ENCODE measurements at places on chromosomes 4 and X.

DNA sequence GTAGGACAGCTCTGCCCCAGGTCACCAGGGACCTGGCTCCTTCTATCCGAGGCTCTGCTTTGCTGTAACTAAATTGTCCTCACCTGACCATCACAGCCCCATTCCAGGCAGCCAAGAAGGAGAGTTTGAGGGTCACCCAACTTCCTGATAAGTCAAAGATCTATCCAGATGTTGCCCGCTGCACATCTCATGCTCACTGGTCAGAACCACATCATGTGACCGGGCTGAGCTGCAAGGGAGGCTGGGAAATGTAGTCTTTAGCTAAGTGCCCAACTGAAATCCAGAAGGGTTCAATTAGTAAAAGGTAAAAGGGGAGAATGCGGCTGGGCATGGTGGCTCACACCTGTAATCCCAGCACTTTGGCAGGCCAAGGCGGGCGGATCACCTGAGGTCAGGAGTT, 18.4 kb downstream of the HMX1 start:
- DNase-seq = no peak

DNA sequence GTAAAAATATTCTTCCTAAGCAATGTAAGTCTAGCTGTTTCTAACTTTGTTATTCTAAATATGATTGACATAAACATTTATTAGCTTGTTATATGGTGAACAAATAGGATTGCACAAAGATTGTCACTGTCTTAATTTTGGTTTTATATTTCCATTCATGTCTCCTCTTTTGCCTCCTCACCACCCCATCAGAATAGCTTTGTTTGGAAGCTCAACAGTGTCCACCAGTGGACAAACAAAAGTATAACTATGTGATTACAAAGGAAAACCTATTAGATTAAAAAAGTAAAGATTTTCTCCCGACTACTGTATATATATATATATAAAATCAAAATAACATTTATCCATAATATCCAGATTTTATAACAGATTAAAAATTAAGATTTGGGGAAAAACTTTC, 468.2 kb downstream of the ZIC3 start:
- no peak for DNase-seq

GRCh38 chr4:123517971-123518370, 121.4 kb downstream of the SPRY1 start:
- DNase-seq = no peak

- no peak for DNase-seq
Observed at GRCh38 chr4:147480891-147481576, at the start of gene EDNRA. Gene EDNRA (plus strand): TSS chr4:147481097. CDS start chr4:147485682, 4,585 bp downstream.

- DNase-seq = no peak
Observed at GRCh38 chr4:131052646-131053045, 1956.7 kb downstream of the C4orf33 start.

GRCh38 chr4:131046821-131047220, 1950.9 kb downstream of the C4orf33 start:
- DNase-seq = no peak

- DNase-seq = no peak
Observed at GRCh38 chr4:82868572-82868971, 22.4 kb downstream of the SEC31A start.

DNA sequence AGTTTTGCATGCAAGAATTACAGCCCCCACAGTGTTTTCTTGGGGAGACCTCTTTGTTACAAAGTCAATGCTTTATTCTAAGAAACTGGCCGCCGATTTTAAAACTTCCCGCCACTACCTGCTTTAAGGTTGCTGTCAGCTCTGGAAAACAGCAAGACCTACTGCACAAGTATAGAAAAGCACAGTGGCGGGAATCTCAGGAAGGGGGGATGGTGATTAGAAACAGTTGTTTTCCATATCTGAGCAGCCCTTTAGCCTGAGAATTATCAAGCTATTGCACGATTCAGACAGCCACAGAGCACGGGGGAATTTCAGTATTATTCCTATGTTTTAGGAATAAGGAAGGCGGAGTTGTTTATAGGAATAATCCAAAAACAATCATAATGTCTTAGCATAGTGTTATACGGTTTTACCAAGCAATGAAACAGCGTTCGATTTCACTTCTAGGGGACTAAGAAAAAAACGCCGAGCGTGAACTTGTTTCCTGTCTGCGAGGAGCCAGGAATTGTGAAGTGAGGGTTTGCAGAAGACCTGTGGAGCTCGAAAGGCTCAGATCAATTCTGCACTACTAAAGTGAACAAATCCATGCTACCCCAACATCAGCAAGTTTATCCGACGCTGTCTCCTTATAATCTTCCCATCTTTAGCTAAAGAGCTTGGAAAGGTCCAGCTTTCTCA, 81.3 kb downstream of the HMGN5 start:
- no peak for DNase-seq

- DNase-seq = no peak
Observed at GRCh38 chrX:97389761-97390192, 506.1 kb downstream of the RPA4 start.

DNA sequence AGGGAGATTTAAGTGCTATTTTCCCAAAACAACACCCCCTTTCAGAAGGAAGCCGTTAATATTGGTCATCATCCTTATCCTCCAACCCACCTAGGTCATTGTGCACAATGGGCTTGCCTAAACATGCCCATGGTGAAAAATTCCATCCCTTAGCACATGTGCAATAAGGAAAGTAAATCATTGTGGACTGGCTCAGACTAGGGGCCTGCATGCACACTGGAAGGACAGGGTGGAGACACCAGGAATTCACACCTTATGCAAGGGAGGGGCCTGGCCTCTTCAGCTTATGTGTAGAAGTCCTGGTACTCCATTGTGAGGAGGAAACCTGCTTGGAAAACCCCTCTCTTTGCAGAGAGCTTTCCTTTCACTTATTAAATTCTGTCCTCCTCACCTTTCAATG, 311.4 kb upstream of the NDST4 start:
- no peak for DNase-seq

DNA sequence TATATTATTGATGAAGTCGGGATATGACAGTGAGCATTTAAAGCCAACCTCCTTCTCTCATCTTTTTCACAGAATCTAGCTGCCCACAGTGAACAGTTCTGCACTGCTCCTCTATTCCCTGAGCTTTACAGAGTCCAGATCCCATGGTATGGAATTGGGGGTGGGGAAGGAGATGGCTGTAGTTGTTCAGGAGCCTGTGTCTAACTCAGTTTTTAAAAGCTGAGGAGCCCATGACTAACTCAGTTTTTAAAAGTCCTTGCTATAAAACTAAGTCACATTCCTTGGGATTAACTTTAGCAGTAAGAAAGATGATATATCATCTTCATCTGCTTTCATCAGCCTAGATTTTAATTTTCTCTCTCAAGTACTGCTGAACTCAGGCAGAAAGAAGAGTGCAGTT, 96.4 kb upstream of the STIM2 start:
- no peak for DNase-seq

DNA sequence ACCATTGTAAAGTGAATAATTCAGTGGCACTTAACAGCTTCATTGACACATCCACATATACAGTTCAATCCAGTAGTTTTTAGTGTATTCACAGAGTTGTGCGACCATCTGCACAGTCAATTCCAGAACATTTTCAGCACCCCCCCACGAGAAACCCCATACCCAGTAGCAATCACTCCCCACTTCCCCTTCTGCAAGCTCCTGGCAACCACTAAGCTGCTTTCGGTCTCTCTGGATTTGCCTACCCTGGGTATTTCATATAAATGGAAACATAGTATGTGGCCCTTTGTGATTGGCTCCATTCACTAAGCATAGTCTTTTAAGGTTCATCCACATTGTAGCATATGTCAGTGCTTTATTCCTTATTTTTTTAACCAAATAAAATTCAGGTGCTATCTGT, 10.0 kb downstream of the MSL3 start:
- DNase-seq = no peak

GRCh38 chrX:38277136-38277535, 50.2 kb downstream of the RPGR start:
- DNase-seq = no peak

DNA sequence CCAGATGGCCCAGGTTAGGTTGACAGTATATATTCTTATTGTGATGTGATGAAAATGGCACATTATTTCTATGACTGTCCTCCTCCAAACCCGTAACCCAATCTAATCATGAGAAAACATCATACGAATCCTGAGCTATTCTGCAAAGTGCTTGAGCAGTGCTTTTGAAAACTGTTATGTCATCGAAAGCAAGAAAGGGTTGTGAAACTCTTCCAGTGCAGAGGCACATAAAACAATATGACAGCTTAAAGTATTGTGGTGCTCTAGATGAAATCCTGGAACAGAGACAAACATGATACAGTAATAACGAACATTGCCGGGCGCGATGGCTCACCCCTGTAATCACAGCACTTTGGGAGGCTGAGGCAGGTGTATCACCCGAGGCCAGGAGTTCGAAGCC, 1648.0 kb downstream of the STIM2 start:
- DNase-seq = no peak

GRCh38 chrX:30863974-30864373, 25.1 kb downstream of the TAB3 start:
- no peak for DNase-seq

DNA sequence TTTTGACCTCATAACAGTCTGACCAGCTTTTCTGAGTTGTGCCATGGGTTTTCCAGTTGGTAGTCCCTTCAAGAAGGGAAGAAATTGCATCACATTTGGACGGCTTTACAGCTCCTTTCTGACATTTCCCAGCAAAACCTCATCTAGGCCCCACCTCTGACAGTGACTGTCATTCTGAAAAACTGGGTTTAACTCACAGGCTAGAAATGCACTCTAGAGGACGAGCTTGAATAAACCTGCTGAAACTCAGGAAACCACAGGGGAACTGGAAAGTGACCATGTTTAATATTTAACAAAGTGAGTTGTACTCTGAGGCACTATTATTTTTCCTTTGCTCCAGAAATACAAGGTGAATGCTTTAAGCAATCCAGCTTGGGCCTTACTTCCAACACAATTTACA, 434.3 kb upstream of the RASGEF1B start:
- DNase-seq = no peak

Measured in stimulated activated CD8-positive, alpha-beta memory T cell treated with anti-CD3 and anti-CD28 coated beads, Interleukin-4, amount 100 ng/mL, for 1 hour (primary cell).